Left lung (tissue), 14 donors: ENCODE measurements at places on chromosomes 4 and X. TPM values are rescaled to one million over a fixed set of nuclear protein-coding genes. Genes with fewer than 3 reads are reported as not detected.

- peak; percentile 59 for DNase-seq
Observed at GRCh38 chr4:142126890-142127497, 490.6 kb downstream of the IL15 start.

- DNase-seq = no peak
Observed at GRCh38 chr4:6960628-6961412, 51.2 kb downstream of the TBC1D14 start.

GRCh38 chrX:19342331-19342906 lies 1.3 kb upstream of the PDHA1 start:
- no peak for DNase-seq

The RXFP1 gene
- polyA plus RNA-seq = 7.8 TPM

The CCDC149 gene
- 22.2 TPM for polyA plus RNA-seq

The MPP1 gene
- 44.6 TPM for polyA plus RNA-seq
